ENCODE measurements at places on chromosomes 6 and 20. TPM values are rescaled to one million over a fixed set of nuclear protein-coding genes. Genes with fewer than 3 reads are reported as not detected.

The BPI gene
- total RNA-seq, result 0.11 TPM

The CRISP3 gene
- not detected for total RNA-seq

The HLA-DRB5 gene
- total RNA-seq, result 17.7 TPM

The KCNK15 gene
- 0.19 TPM for total RNA-seq

The HAO1 gene
- total RNA-seq, result not detected

The RAD21L1 gene
- not detected for total RNA-seq

The PRPH2 gene
- total RNA-seq, result 0.30 TPM

The MRPL18 gene
- 64.1 TPM for total RNA-seq

The PTCHD4 gene
- total RNA-seq, result 0.81 TPM

The CDC40 gene
- 15.0 TPM for total RNA-seq

The NT5E gene
- total RNA-seq, result 4.2 TPM

The RIPK1 gene
- total RNA-seq, result 6.6 TPM

The BCKDHB gene
- total RNA-seq, result 28.4 TPM

The CYP24A1 gene
- total RNA-seq, result not detected

The TGM2 gene
- 469 TPM for total RNA-seq

The TRIM15 gene
- total RNA-seq, result not detected

The DCDC2 gene
- not detected for total RNA-seq

The VPS16 gene
- 17.1 TPM for total RNA-seq

The MBOAT1 gene
- total RNA-seq, result 5.2 TPM

The C6orf47 gene
- 16.5 TPM for total RNA-seq

The CRIP3 gene
- total RNA-seq, result 4.1 TPM

The REV3L gene
- total RNA-seq, result 9.1 TPM

The GRM1 gene
- 2.2 TPM for total RNA-seq

The GPR63 gene
- total RNA-seq, result 0.40 TPM

The PTCRA gene
- not detected for total RNA-seq

The DLL1 gene
- 18.6 TPM for total RNA-seq

The TREM1 gene
- total RNA-seq, result 0.67 TPM

The HDGFL1 gene
- total RNA-seq, result not detected

Measured in Right ventricle myocardium superior (tissue), 1 donor.